ENCODE measurements at places on chromosomes 13 and 19.

DNA sequence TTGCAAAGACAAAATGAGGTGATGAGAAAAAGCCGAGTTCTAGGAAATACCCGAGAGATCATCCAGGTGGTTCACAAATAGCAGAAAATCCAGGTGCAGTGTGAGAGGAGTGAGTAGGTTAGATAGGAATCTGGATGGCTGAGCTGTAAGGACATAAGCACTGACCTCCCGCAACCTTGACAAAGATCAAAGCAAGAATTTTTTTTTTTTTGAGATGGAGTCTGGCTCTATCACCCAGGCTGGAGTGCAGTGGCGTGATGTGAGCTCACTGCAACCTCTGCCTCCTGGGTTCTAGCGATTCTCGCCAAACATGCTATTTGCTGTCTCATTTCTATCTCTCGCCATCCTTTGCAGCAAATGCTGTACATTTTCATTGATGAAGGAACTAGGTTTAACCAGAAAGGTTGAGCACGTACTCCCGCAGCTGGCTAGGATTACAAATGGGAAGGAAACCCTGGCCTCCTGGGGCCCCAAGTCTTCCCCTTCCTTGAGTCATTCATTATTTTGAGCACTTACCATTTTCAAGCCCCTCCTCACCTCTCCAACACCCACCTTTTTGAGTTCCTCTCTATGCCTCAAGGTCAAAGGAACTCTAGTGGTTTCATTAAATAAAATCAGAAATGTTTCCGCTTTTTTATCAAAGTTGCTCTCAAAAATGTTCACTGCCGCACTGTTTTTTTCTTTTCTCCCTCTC lies 38.8 kb downstream of the NLRP12 start:
- DNase-seq = no peak

GRCh38 chr13:29501674-29502073 lies 93.8 kb downstream of the SLC7A1 start:
- DNase-seq = no peak

GRCh38 chr19:30445385-30445784 lies 73.2 kb downstream of the ZNF536 start:
- DNase-seq = no peak

DNA sequence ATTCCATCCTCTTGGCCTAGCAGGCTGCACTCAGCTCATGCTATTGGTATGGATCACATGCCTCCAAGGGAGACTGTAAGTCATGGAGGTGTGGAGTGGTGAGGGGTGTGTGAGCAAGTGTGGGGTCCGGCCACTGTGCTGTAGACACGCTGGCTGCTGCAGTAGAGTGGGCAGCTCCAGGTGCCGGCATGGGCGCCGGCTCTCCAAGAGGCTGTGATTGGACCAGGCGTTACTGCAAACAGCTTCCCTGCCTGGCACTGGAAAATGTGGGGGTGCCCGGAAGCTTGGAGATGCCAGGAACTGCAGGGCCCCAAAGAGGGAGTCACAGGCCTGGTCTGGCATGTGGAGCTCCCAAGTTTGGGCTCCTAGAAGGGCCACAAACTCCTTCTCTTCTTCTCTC lies 245.7 kb downstream of the GPC6 start:
- DNase-seq = no peak

DNA sequence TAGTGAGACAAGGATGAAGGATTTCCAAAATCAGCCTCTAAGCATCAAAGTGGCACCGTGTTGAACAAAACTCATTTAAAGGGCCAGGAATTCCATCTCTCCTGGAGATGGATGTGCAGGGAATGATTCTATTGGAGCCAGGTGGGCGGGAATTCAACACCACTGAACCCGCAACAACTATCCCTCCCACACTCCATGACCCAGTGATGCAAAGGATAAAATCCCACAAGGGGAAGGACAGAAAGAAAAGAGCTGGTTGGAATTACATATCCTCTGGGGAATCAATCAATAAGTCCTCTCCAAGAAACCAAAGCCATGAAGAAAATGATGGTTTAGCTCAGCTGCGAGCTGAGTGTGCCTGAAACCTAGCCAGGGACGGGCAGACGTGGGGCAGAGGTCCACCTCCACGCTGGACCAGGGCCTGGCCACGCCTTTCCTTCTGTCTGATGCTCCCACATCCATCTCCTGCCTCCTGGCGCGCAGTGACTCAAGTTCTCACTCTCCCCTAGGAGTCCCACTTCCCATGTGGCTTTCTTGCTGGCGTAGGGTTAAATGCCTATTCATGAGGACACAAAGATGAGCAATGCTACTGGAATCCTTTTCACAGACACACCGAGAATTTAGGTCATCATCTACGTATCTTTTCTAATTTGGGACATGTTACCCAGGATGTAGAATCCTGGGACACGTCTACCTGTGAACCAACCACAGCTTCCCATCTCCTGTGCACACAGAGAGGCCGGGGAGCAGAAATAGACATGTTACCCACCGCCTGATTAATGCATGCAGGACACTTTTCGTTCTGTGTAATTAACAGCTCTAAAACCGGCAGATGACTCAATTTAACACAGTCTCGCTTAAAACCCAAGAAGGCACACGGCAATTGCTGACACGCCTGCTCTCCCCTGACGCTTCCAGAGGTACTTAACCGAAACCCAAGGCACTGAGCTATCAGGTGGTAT lies 48.6 kb downstream of the PEPD start:
- DNase-seq = no peak

GRCh38 chr19:14545716-14546082 lies 16.3 kb downstream of the TECR start:
- no peak for DNase-seq

GRCh38 chr13:98483601-98484288 lies 93.2 kb downstream of the STK24 start:
- DNase-seq = no peak

DNA sequence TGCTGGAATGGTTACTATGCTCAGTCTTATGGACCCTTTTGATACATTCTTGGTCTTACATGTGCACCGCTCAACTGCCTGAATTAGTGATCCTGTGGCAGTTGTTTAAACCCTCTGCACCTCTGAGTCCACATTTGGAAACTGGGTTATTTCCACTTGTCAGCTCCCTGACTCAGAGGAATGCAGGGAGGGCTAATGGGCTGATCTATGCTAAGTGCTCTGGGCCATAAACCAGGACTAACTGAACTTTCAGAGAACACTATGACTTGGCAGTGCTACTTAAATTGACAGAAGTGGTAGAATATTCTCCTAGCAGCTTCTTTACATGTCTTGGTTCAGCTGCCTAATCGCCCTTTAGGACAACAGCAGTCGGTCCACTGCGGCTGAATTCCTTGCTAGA lies 26.8 kb upstream of the MED4 start:
- DNase-seq = no peak

- no peak for DNase-seq
Measured at GRCh38 chr13:25762795-25763377, 288.9 kb downstream of the SHISA2 start.

Data from neural progenitor cell (in vitro differentiated cells).